Mesenteric fat pad (tissue), 1 donor: ENCODE measurements at places on chromosomes 4 and X.

GRCh38 chr4:139265654-139266053, 14.4 kb downstream of the MGARP start:
- DNase-seq, result no peak

GRCh38 chrX:15146515-15146914, 123.4 kb downstream of the ASB9 start:
- no peak for DNase-seq

DNA sequence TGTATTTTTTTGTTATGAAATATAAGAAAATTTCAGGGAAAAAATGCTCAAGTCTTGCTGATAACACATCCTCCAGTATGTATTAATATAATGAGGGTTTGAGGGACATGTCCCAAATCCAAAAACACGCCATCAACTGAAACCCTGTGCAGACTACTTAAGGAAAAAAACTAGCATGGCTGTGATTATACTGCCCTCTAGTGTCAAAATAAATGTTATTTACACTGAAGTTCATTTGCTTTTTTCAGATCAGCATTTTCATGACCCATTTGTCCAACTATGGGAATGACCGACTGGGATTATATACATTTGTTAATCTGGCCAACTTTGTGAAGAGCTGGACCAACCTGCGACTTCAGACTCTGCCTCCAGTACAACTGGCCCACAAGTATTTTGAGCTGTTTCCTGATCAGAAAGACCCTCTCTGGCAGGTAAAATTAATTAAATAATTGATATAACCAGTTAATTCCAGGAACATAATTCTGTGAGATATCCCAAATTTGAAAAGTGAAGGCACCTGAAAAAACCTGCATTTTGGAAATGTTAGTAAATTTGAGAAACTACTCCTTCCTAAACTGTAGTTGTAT, 128.5 kb downstream of the PRSS12 start:
- DNase-seq, result no peak

DNA sequence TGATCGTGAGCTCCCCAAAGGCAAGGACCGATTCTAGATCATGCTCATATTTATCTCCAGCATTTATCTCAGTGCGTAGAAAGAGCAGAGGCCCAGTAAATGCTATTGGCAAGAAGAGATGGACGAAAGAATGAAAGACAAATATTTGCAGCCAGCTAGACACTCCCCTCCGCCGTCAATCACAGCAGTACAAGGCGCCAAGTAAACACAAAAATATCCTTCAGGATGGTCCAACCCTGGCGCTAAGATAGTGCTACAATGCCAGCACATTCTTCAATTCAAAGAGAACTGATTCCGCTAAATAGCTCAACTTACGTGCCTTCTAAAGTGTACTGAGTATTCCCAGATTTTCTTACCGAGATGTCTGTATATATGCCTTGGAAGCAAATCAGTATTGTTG, 114.5 kb downstream of the DDX53 start:
- DNase-seq, result no peak

DNA sequence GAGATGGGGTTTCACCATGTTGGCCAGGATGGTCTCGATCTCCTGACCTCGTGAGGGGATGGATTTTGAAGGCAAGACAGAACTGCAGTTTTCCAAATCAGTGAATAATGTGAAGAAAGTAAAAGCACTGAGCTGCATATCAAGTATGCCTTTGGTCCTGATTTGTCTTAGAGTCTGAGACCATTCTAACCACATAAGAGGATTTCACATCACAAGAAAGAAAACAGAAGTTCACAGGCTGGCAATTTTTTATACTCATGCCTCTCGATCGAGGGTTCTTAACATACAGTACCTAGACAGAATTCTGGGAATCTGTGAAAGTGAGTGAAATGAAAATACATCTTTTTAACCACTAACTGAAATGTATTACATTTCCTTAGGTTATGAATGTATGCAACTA, 23.3 kb downstream of the CHIC2 start:
- no peak for DNase-seq
